Tibial nerve (tissue), 4 donors: ENCODE measurements at places on chromosomes 2 and 18. TPM values are rescaled to one million over a fixed set of nuclear protein-coding genes. Genes with fewer than 3 reads are reported as not detected.

Gene ASTL
- total RNA-seq: not detected

Gene DYNAP
- not detected for total RNA-seq

Gene CCDC74B
- 32.6 TPM for total RNA-seq

Gene DIS3L2
- total RNA-seq: 74.9 TPM

Gene MARCHF4
- not detected for total RNA-seq

Gene DHRS9
- not detected for total RNA-seq

Gene CNOT9
- 66.4 TPM for total RNA-seq

Gene TPGS2
- 189 TPM for total RNA-seq

Gene XDH
- total RNA-seq: not detected
